Erythroblast (primary cell): ENCODE measurements at places on chromosomes 6 and 20.
A peak's percentile ranks its signal among the peaks of the same experiment; 100 is the strongest.

DNA sequence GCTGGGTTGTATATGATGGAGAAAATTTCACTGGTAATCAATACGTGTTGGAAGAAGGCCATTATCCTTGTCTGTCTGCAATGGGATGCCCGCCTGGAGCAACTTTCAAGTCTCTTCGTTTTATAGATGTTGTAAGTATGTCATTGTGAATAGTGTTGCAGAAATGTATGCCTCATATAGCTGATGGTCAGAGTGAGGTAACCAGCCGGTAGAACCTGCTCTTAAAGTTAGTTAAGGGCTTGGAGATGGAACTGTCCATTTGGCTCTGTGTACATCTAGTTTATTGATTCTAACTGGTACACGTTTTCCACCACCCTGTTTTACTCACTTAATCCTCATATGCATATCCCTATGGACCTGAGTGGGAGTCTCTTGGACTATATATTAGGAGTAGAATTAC lies 73.5 kb downstream of the RTN4IP1 start:
- no peak for DNase-seq

DNA sequence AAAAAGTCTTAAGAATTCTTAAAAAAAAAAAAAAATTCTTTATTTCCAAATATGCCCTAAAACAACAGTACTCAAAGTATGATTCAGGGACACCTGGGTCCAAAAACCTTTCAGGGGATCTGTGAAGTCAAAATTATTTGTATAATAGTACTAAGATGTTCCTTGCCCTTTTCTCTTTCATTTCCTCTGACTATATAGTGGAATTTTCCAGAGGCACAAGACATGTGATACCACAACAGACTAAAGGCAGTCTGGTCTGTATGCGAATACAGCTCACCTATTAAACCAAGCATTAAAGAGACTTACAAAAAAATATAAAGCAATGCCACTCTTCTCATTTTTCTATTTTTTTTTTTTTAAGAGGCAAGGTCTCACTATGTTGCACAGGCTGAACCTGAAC lies 15.4 kb downstream of the NOL7 start:
- no peak for DNase-seq

DNA sequence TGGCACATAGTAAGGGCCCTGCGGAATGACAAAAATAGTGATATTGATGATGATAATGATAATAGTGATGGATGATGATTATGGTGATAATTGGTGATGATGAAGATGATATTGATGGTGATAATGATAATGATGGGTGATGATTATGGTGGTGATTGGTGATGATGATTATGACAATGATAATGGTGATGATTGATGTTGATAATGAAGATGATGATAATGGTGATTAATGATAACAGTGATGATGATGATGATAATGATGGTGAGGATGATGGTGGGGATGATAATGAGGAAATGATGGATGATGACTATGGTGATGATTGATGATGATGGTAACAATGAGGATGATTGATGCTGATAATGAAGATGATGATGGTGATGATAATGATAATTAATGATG lies 48.9 kb downstream of the EDN3 start:
- DNase-seq = no peak

GRCh38 chr20:10649797-10650160 lies 24.0 kb downstream of the JAG1 start:
- DNase-seq = no peak

DNA sequence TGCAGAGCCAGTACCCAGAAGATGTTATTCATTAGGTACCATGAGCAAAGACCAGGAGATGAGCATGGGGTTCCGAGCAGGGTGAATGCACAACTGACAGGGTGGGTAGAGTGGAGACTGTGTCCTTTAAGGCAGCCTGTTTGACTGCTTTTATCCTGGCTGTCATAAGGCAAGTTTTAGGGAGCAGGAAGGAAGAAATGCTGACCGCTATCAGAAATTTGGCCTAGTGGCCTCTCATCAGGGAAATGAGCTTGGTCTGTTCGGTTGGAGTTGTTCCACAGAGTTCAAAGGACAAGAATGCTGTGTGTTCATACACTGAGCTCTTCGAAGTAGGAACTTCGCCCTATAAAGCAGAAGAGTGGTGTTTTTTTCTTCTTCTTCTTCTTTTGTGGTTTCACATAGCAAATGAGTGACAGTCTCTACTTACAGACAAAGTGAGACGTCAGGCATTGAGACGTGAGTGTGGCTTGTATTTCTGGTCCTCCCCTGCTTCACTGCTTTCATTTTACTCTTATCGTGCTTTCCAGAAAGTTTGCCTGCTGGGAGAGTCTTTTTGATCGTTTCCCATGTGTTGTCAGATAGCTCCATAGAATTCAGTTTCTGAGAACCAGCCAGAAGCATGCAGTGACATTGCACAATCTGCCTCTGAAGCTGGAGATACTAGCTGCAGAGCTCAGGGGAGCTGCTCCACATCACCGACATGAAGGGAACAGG lies at the start of gene CASS4:
TSS of gene CASS4 (plus strand) at position 502 of the 714 bp plus-strand sequence. CDS start at position 701, 199 bp downstream.
- DNase-seq = peak; percentile 97

DNA sequence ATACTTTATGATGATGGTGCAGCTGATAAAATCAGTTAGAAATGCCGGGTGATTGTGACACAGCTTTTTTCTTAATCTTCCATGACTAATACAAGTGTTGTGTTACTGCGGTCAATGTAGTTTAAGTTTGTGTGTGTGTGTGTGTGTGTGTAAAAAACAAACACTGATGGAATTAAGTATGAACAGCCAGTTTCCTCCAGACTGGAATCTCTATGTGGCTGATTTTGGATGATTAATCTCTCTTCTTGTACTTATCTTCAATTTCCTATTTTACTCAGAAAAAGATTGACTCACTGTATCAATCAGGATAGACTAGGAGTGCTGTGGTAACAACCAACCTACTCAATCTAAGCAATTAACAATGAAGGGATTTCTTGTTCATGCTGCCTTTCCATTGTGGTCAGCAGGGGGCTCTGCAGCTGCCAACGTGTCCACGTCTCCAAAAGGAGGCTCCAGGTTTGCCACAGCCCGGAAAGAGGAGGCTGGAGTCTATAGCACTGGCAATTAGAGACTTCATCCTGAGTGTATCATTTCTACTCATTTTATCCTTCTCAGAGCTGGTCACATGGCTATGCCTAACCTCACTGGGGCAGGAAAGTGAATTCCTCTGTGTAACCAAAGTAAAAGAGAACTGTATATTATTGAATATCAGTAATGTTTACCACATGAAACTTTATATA lies 107.7 kb downstream of the CD109 start:
- DNase-seq = peak; percentile 18

DNA sequence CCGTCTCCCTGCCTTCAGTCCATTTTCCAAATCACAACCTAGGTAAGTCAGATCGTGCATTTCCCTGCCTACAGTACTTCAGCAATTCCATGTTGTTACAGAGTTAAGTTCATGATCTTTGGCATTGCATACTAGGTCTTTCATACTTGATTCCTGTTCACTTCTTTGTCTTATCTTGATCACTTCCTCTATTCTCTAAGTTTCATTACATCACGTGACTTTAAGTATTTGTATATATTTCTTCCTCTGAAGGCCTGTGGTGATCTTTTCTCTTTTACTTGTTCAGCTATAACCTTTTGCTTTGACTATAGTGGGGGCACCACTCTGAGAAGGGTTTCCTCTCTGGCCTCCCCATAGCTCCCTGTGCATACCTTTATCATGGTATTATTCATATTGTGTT lies 100.2 kb downstream of the TRMT11 start:
- DNase-seq = no peak

DNA sequence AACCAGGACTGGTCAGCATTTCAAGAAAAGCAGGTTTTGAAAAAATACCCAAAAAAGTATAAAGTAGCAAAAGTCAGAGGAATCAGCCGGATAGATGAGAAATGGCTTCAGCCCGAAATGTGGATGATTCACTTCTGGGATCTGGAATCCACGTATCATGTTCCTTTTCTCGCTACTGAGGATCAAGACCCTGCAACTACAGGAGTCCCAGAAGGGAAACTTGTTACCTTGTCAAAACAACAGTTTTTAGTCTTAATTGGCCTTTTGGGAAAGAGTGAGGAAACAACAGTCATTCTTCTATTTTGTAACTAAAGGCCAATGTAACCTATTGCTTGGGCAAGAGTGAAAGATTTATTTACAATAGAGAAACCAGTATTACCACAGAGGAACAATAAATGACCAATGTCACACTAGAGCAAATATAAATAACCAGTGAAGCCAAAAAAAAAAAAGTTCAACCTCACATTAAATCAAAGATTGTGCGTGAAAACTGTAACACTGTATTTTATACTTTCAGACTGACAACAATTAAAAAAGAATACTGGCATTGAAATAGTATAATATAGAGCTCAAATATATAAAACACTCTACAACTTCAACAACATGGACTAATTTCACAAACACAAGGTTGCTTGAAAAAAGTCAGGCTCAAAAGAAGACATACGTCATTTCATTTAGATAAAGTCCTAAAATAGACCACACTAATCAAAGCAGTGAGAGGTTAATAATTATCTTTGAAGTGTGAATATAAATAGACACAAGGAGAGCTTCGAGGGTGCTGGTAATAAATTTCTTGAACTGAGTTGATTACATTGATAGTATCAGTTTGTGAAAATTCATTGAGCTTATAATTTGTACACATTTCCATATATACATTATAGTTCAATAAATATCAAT lies 116.2 kb downstream of the GFRAL start:
- no peak for DNase-seq

DNA sequence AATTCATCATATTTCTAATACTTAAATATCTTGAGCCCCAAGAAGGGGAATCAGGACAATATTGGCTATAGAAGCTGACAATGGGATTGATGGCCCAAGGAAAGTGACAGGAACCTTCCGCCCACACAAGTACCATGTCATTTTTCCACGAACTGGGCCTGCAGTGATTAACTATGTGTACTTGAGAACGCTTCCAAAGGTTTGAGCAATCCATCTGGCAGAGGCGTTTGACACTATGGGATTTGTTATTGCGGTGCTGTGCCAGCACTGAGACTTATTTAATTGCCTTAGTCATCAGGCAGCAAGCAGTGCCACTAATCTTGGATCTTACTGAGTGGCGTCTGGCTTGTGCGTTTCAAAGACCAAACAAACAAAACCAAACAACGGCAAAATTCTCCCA lies 135.6 kb upstream of the UST start:
- DNase-seq = no peak

DNA sequence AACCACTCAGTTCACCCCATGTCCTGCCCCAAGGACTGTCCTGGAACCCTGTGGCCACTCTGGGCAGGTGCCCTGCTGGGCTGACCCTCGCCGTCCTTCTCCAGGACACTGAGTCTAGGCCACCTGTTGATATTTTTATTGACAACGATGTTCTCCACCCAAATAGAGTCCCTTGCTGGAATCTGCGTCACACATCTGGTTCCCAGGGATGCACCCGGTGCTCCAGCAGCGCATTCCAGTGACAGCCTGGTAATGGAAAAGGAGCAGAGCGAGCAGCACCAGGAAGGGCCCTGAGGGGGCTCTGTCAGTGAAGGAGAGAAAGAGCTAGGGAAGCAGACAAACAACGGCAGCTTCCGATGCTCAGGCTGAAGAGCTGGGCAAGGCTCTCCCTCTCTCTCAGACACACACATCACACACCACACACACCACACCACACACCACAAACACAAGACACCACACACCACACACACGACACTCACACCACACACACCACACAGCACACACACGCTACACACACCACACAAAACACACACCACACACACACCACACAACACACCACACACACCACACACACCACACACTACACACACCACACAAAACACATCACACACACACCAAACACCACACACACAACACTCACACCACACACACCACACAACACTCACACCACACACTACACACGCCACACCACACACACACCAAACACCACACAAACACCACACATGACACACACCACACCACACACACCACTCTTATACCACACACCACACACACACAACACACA lies 117.9 kb upstream of the THBS2 start:
- DNase-seq = peak; percentile 22

DNA sequence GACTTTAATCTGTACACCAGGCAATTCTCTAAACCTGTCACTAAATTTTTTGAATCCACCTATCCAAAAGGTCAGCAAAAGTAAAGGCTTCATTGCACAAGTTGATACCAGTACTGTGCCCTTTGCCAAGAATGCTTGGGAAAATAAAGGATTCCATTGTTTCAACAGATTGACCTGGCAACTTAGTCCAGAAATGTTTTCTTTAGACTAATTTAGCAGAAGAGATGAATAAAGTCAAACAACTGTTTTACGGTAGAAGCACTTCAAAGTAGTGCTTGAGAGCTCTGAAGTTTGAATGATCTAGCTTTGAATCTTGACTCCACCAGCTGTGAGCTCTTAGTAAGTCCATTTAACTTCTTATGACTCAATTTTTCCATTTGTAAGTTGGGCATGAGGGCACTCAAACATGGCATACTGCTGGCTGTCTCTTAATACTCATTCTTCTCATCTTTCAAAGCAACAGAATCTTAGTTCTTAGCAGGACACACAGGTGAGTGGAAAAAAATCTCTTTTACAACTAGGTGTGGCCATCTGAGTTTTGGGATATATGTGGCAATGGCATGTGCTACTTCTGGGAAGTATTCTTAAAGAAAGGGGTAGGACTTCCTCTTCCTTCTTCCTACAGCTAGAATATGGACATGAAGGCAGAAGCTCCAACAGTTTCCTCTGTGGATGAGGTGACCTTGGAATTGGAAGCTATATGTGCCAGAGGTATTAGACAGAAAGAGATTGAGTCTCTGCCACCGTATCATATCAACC lies 55.9 kb upstream of the LOC128125822 start:
- no peak for DNase-seq

DNA sequence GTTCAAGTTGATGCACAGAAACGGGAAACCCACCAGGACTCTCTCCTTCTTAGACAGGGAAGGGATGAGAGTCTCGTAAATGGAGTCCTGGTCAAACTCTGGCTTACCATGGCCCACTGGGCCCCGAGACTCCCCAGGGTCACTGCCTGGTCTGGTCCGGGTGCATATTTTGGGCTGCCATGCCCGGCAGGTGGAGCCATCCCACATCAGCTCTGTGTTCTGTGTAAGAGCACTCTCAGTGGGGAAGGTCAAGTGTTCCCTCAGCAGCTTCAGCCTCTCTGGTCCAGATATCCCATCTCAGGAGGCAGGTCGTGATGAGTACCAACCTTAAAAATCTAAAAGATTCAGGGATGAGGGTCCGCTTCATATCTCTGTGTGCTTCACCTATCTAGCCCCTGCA lies 138.8 kb downstream of the EDN3 start:
- DNase-seq = no peak

DNA sequence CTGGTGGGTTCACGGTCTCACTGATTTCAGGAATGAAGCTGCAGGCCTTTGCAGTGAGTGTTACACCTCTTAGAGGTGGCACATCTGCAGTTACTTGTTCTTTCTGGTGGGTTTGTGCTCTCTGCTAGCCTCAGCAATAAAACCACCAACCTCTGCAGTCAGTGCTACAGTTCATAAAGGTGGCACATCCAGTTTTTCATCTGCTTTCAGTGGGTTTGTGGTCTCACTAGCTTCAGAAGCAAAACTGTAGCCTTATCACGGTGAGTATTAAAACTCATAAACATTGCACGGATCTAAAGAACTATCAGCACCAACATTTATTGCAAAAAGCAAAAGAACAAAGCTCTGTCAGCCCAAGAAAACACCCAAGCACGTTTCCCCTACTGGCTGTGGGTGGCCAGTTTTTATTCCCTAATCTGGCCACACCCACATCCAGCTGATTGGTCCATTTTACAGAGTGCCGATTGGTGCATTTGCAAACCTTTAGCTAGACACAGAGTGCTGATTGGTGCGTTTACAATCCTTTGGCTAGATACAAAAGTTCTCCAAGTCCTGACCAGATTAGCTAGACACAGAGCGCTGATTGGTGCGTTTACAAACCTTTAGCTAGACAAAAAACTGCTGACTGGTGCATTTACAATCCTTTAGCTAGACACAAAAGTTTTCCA lies 3.4 kb upstream of the TMEM14C start:
- peak; percentile 61 for DNase-seq

- no peak for DNase-seq
Measured at GRCh38 chr20:57759724-57760123, 49.9 kb upstream of the PMEPA1 start.
